Amniotic stem cell (primary cell): ENCODE measurements at places on chromosomes 2 and 18.

DNA sequence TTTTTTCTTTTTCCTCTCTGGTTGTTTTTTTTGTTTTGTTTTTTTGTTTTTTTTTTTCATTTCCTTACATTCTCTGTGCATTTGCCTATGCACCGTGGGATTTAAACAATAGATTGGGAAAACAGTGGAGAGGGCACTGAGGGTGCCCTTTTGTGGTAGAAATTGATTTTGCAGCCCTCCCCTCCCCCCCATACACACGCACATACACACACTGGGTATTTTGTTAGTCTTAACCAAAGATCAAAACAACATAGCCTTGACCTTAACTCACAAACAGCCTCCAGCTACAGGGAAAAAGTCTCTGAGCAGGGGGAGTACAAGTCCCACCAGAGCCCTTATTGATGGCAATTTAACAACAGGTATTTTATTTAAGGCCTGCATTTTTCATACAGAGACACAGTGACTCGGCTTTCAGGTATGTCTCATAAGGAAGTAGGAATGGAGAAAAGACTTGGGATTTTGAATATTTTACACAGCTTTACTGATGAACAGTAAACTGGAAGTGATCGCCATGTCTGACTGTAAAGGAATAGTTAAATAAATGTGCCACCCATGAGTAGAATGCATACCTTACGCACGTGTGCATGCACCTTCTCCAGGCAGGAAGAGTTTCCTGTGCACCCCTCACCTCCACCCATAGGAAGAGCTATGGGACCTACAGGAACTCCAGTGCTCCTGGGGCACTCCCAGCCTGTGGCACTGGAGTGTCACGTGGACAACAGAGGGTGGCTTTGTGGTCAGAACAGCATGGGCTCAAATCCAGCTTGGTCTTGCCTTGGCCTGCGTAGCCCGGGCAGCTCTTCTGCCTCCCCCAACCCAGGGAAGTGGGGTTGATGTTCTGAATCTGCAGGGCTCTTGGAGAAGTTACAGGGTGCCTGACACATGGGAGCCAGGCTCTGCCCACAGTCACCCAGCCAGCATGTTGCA lies 266.4 kb downstream of the ANAPC1 start:
- no peak for DNase-seq

GRCh38 chr18:5393779-5394178 lies 98.3 kb upstream of the ZBTB14 start:
- DNase-seq: no peak

GRCh38 chr2:51011693-51012092 lies 20.2 kb downstream of the NRXN1 start:
- no peak for DNase-seq

GRCh38 chr2:138321458-138321857 lies 180.1 kb upstream of the SPOPL start:
- no peak for DNase-seq

DNA sequence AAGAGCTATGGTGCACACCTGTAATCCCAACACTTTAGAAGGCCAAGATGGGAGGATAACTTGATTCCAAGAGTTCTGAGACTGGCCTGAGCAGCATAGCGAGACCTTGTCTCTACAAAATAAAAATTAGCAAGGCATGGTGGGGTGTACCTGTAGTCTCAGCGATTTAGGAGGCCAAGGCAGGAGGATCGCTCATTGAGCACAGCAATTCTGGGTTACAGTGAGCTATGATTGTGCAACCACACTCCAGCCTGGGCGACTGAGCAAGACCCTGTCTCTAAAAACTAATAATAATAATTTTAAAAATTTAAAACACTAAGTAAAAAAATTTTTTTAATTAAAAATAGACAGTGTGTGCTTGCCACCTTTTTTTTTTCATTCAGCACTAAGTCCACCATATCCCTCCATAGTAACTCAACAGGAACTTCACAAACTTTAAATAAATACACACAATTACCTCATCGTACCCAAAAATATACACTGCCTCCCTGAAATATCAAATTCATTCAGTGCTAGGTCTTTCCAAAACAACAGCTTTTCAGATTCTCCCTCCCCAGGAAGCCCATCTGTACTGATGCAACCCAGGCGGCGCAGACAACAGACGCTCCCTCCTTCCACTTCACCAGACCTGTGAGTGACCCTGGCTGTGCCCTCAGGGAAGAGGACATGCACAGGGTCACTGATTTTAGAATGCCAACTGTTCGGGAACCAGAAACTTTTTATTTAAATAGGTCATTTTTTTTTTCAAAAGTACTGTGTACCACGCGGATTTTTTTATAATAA lies 29.6 kb downstream of the FAM168B start:
- no peak for DNase-seq

DNA sequence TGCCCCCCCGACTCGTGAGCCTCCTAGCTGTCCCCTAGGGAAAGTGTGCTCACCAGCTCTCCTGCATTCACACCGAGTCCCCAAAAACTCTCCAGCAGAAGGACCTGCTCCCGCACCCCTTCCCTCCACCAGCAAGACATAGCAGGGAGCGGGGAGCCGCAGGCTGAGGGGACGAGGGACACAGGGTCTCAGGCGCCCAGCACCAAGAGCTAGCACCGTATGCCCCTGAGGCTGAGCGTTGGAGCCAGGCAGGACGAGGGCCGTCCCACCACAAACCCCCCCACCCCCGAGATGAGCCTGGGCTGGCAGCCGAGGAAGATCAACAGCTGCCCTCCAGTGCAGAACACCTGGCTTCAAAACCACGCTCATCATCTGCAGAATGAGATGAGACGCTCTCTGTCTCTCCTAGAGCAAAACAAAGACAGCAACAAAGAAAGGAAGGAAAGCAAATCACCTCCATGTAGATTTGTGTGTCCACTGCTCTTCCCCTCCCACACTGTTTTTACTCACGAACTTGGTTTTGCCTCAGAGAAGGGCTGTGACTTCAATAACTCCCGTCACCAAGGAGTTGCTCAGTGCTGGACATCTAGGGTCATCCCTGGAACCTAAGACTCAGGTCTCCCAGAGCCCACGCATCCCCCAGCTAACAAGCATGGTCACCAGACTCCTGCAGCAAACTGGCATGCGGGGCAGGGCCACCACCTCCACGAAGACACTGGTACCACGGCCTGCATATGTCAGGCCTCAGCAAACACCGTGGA lies 39.7 kb upstream of the SALL3 start:
- DNase-seq: no peak
